ENCODE measurements at places on chromosomes 3 and 15. TPM values are rescaled to one million over a fixed set of nuclear protein-coding genes. Genes with fewer than 3 reads are reported as not detected.

The ZNF385D gene
- total RNA-seq: not detected

The MYL3 gene
- not detected for total RNA-seq

The TTLL3 gene
- 54.7 TPM for total RNA-seq

The CHST2 gene
- total RNA-seq: 1.2 TPM

The UBE2E1 gene
- 65.1 TPM for total RNA-seq

The RARRES1 gene
- total RNA-seq: not detected

The RTP1 gene
- not detected for total RNA-seq

The HYKK gene
- 4.0 TPM for total RNA-seq

The CYP1A2 gene
- total RNA-seq: not detected

The PDZRN3 gene
- total RNA-seq: not detected

The CTXN2 gene
- total RNA-seq: not detected

Measured in activated naive CD4-positive, alpha-beta T cell treated with anti-CD3 and anti-CD28 coated beads, Interleukin-2, amount 10 ng/mL, durations not matched to agents 5 hours and 36 hours (primary cell).